ENCODE measurements at places on chromosomes 4 and X.

DNA sequence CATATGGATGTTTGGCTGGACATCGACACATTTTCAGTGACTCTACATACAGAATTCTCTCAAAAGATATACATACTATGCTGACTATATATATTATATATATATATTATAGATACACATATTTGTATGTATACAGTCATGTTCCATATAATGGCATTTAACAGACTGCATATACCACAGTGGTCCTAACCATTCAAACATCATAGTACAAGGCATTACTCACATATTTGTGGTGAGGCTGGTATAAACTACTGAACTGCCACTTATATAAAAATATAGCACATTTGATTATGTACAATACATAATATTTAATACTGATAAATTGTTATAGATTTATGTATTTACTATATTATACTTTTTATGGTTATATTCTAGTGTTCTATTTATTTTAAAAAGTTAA lies 168.5 kb downstream of the IL15 start:
- DNase-seq = no peak

GRCh38 chrX:104469771-104470170 lies 96.2 kb upstream of the IL1RAPL2 start:
- no peak for DNase-seq

- DNase-seq = peak; percentile 29
These were observed 14.1 kb downstream of the RPS6KA3 start for GRCh38 chrX:20252381-20253231.

DNA sequence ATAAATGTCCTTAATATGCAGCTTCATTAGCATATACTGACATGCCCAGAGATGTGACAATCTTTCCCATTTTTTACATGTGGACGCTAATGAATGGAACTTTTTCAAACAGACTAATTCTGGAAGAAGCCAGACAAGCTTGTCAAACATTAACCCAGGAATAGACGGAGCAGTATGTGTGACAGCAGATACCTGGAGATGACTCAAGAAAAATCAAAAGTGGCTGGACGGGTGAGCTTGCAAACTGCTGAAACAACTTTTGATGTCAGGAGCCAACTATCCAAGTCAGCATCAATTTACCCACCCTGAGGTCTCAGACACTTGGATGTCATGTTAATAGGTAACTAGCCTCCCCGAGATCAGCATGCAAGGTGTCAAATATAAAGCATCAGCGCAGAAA lies 183.0 kb downstream of the PACRGL start:
- no peak for DNase-seq

- peak; percentile 23 for DNase-seq
These were observed 44.3 kb downstream of the NYX start for GRCh38 chrX:41491267-41492004.

DNA sequence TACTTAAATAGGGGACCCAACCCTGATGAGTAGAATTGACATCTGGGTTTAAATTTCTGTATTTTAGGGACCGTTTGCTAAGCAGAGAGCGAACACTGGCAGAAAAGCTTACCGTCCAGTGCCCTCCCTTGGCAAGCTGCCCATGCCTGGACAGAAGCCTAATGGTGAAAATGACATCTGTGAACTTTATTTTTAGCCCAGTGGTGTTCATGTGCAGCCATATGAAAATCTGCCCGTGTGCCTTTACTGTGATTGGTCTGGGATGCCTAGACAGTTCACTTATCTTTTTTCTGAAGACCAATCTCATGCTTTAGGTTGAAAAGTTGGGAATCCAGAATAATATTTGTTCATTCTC lies 1.1 kb downstream of the STBD1 start:
- no peak for DNase-seq

GRCh38 chr4:153371701-153372234 lies 27.3 kb downstream of the MND1 start:
- no peak for DNase-seq

GRCh38 chr4:38177641-38178391 lies 217.6 kb downstream of the PTTG2 start:
- no peak for DNase-seq

DNA sequence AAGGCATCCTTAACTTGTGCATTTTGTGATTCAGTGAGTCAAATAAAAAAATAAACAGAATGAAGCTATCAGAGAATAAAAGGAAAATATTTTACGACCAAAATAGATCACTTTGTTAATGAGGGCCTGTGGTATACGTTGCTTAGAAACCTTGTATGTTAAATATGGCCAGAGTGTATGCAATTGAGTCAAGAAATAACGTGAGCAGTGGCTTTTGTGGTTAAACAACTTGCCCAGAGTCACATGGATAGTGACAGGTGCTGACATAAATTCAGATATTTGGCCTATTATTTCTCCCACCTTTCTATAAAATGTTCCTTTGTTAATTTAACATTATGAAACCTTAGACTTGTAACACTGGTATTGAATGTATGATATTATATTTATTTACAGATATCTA lies 393.4 kb downstream of the PABPC4L start:
- no peak for DNase-seq

DNA sequence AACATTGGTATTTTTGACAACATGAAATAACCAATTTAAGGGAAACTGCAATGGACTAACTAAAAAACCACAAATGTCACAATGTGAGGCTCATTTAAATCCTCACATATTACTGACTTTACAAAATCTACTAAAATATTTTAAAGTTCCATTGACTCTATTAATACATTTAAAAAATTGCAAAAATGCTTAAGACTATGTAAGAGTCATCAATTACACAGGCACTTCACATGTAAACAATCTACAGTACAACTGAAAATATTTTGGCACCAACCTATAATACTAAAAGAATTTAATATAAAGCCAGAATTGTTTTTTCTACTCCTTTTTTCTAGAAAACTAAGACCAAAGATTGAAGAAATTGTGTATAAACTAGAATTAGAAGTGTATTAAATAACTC lies 76.8 kb upstream of the RBMXL3 start:
- DNase-seq = no peak

GRCh38 chr4:123444290-123444731 lies 47.7 kb downstream of the SPRY1 start:
- peak; percentile 58 for DNase-seq

DNA sequence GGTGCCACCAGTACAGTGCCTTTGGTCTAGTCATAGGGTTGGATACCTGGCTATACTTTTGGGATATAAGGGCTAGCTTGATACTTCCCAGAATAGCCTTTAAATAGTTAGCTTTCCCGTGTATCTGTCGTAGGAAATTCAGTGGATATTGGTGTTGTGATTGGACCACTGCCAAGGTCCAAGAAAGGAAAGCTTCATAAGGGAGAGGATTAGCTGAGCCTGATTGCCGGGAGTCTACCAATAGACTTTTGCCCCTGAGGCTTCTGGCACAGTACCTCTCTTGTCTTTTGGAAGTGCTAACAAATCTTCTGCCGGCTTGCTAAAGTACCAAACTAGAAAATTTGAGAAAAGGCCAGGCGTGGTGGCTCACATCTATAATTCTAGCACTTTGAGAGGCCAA lies 350.6 kb downstream of the CHIC1 start:
- no peak for DNase-seq

DNA sequence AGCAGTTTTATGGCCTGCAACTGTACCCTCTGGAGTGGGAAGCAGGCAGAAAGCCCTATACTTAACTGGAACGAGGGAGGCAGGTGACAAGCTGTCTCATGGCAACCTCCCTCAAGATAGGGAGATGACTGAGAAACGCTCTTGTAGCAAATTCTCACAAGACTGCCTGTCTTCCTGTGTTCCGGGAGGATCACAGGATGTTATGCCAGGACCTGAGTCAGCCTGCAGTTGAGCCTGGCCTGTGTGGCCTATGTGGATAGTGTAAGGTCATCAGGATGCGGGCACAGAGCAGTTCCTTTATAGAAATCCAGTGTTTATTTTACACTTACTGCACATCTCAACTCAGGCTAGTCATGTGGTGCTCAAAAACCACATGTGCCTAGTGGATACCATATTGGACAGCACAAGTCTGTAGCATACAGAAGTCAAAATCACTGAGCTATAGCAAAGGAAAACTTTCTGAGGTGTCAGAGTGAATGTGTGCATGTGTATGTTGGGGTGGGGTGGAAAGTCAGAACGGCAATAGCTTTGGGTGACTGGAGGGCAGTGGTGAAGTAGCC lies 25.2 kb downstream of the TAF7L start:
- DNase-seq = no peak

DNA sequence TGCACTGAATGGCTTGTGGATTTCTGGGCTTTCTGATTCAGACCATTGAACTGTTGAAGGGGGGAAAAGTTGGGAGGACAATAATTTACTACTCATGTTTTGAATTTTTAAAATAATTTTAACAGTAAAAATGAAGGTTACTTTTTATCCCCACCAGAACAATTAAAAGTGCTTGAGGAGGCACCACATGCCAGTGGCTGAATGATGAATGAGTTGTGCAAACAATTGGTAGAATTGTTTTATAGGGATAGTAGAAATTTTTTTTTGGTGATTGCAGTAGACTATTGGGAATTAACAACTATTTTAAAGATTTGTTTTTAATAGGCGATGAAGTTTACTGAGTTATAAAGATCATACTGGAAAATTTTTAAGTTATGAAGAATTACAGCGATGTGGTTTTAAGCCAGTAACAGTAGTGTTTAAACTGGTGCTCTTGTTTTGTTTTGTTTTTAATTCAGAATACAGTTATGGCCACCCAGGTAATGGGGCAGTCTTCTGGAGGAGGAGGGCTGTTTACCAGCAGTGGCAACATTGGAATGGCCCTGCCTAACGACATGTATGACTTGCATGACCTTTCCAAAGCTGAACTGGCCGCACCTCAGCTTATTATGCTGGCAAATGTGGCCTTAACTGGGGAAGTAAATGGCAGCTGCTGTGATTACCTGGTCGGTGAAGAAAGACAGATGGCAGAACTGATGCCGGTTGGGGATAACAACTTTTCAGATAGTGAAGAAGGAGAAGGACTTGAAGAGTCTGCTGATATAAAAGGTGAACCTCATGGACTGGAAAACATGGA lies 2.7 kb downstream of the REST start:
- DNase-seq = no peak

DNA sequence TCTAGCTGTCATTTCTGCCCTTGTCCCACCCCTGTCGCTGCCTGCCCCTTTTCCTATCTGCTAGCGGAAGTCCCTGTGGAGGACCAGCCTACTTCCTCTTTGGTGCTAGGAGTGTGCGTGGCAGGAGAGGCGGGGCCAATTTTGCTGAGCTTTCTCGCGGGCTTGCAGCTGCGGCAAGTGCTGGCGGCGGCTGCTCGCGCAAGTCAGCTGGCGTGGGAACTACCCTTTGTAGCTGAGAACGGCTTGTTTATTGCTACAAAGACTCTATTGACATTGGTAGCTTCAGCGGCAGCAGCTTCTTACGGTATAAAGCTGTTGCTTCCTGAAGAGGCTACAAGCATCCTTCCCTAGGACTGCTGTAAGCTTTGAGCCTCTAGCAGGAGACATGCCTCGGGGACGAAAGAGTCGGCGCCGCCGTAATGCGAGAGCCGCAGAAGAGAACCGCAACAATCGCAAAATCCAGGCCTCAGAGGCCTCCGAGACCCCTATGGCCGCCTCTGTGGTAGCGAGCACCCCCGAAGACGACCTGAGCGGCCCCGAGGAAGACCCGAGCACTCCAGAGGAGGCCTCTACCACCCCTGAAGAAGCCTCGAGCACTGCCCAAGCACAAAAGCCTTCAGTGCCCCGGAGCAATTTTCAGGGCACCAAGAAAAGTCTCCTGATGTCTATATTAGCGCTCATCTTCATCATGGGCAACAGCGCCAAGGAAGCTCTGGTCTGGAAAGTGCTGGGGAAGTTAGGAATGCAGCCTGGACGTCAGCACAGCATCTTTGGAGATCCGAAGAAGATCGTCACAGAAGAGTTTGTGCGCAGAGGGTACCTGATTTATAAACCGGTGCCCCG lies at the start of gene MAGEH1:
MAGEH1 (plus strand) TSS at position 138 of the 843 bp plus-strand sequence; CDS start at position 386, 248 bp downstream.
- DNase-seq = peak; percentile 54

DNA sequence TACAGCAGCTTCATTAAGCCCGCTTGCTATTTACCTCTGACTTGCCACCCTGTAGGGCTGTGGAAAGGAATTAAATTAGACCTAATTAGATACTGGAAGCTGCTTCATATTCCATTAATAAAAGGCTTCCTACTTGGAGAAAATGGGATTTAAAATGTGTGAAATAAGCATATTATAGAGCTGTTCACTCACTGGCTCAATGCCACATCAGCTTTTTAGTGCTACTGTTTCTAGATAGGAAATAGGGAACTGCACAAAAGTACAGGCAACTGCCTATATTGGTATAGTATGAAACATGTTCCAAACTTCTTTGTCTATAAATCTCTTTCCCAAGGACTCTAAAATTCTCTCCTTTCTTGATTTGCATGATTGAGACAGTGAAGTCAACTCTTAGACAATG lies 407.9 kb upstream of the AADAT start:
- no peak for DNase-seq

GRCh38 chr4:101191302-101192098 lies 155.8 kb downstream of the PPP3CA start:
- DNase-seq = no peak

DNA sequence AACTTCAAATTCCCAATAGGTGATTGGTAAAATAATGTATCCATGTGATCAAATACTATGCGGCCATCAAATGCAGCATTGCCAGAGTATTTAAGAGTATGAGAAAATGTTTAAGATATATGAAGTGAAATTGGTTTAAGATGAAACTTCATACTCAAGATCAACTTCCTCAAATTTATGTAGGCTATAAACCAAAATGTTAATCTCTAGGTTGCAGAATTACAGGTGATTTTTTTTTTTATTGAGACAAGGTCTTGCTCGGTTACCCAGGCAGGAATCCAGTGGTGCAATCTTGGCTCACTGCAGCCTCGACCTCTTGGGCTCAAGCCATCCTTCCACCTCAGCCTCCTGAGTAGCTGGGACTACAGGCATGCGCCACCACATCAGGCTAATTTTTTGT lies 25.3 kb downstream of the ACSL4 start:
- DNase-seq = no peak

- peak; percentile 94 for DNase-seq
These were observed at the start of gene LRAT for GRCh38 chr4:154743683-154744340. TSS of gene LRAT (plus strand) at chr4:154744000. CDS start at chr4:154744327, 327 bp downstream.

DNA sequence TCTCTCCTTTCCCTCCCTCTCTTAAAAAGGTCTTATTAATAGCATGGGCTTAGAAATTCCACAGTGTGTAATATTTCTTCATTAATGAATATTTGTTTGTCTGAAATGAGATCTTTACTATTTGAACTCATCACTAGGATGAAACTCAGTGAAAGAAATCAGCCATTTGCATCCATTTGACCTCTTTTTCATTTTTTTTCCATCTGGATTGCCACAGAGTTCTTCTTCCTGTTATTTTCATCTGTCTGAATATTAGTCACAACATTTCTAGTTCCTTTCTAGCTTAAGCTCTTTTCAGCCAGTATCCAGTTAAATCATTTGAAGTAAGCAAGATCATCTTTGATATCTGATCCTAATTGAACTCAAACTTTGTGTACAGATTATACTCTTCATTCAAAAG lies 69.2 kb upstream of the PLS3 start:
- DNase-seq = no peak

- DNase-seq = no peak
These were observed 141.5 kb downstream of the CHM start for GRCh38 chrX:85905851-85906250.

GRCh38 chr4:52946855-52947254 lies 84.7 kb downstream of the RASL11B start:
- no peak for DNase-seq

- no peak for DNase-seq
These were observed 58.9 kb upstream of the PGM2 start for GRCh38 chr4:37767546-37767945.

Measured in H7 (cell line).